ENCODE measurements at places on chromosomes 16 and 17.

DNA sequence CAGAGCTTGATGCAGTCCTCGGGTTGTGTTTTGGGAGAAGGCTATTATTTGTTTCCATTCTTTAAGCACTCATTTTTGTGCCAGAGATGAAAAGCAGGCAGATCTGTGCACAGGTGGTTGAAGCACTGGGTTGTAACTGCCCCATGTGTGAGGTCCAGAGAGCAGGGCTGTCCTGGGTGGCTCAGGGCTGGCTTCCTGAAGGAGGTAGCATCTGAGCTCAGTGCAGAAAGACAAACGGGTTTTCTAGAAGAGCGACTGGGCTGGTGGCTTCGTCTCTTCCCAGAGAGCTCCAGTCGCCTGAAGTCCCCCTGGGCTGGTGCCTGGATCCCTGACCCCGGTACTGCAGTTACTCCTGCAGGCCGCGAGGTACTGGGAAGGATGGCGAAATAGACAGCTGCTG, 274.0 kb downstream of the SNX29 start:
- DNase-seq = no peak

DNA sequence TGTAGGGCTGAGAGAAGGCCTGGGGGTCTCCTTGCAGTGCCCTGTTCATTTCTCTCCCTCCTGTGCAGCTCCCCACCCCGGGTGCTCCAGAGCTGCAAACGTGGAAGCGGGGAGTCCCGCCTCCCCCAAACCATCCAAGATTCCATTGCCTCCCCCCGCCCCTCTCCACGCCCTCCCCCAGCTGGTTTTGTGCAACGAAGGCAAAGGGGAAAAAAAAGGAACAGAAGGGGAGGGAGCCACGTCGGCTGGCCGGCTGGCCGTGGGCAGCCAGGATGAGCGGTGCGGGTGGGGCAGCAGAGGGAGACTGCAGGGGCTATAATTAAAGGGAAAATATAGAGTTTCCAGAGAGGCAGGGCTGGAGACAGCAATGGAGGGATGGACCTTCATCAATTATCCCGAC, 1.7 kb upstream of the COL1A1 start:
- DNase-seq = no peak

- peak; percentile 62 for DNase-seq
These were observed 685 bp downstream of the PAQR4 start for GRCh38 chr16:2969545-2970521.

DNA sequence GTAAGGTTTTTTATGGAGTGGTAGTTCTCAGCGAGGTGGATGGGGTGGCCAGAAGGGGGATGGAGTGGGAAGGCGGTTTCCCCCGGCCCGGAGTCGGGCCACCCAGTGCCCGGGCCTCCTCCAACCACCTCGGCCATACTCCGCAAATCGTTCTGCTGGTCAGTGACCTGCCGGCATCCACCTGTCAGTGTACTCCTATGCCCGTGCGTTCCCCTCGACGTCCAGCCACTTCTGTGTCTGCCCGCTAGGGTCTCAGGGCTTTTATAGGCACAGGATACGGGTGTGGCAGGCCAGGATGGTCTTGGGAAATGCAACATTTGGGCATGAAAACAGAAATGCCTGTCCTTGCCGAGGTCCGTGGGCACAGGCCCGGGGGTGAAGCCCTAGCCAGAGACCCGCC, 19.3 kb upstream of the ASGR2 start:
- DNase-seq = no peak

- DNase-seq = peak; percentile 14
These were observed at the start of gene MYO1D for GRCh38 chr17:32876417-32877163. TSS of gene MYO1D (minus strand) at chr17:32877124. CDS start at chr17:32876872, 252 bp downstream.

DNA sequence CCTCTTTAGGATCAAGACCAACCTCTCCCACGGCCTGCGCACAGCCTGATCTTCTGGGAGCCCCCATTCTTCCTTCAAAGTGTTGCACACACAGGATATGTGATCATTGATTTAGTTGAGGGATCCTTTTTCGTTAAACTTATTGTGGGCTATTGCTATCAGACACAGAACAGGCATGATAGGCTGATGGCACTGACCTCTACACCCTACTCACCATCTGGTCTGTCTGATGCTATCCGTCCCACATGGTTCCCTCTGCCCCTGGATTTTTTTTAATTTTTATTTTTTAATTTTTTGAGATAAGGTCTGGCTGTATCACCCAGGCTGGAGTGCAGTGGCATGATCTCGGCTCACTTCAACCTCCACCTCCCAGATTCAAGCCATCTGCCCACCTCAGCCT, 19.2 kb upstream of the LITAF start:
- DNase-seq = no peak

- no peak for DNase-seq
These were observed 7.7 kb downstream of the MMD start for GRCh38 chr17:55413825-55414489.

DNA sequence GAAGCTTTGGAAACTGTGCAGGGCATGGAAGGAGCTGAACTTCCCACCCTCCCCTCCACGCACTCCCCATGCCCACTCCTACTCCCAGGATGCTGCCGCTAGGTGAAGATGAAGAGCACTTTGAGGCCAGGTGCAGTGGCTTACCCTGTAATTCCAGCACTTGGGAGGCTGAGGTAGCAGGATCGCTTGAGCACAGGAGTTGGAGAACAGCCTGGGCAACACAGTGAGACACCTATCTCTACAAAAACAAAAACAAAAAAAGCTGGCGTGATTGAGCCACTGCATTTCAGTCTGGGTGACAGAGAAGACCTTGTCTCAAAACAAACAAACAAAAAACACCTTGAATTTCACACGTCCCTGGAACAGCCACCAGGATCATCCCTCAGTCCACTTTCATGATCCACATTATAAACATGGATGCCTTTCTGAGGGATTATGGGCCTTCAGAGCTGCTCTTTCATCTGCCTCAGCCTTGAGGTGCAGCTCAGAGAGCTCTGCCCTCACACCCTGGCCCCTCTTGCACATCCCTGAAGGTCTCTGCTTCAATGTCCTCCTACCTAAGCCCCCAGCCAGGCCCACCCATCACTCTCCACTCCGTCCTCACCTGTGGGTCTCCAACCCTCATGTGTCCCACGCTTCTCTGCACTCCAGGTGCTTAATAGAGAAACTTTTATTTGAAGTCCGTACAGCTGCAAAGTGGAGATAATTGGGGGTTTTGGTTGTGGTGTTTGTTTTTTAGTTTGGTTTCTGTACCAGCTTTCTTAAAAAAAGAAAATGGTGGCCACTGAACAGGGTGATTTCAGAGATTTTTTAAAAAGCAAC, 25.8 kb downstream of the PHB1 start:
- no peak for DNase-seq

DNA sequence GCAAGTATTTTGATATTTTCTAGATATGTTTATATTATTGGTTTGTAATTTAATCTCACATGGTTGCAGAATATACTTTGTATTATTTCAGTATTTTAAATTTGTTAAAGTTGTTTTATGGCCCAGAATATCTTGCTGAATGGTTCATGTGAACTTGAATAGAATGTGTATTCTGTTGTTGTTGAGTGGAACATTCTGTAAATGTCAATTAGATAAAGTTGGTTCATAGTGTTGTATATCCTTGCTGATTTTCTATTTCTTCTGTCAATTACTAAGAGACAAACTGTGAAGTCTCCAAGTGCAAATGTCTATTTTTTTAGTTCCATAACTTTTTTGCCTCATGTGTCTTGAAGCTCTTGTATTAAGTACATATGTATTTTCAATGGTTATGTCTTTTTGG, 411.7 kb downstream of the NPIPA7 start:
- no peak for DNase-seq

Measured in NCI-H2081 (cell line).